SHP77 (cell line): ENCODE measurements at places on chromosomes 2 and 18.

GRCh38 chr2:145815933-145816332 is 1296.0 kb upstream of the ZEB2 start:
- DNase-seq, result no peak

DNA sequence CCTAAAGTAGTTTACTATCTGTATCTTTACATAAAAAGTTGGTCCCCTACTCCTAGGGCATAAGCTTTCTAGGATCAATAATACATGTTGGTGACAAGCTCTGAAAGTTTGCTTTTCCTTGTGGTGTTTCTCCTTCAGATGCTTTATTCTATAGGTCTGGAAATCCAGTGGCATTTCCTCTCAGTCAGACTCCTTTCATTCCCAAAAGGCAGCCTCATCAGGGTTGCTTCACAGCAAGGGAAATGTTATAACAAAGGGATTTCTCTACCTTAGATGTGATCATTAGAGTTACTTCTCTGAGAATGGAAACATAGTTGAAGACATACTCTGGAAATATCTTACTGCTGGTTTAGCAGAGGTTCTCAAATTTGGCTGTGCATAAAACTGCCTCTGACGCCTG is 1072.4 kb upstream of the ZEB2 start:
- no peak for DNase-seq

DNA sequence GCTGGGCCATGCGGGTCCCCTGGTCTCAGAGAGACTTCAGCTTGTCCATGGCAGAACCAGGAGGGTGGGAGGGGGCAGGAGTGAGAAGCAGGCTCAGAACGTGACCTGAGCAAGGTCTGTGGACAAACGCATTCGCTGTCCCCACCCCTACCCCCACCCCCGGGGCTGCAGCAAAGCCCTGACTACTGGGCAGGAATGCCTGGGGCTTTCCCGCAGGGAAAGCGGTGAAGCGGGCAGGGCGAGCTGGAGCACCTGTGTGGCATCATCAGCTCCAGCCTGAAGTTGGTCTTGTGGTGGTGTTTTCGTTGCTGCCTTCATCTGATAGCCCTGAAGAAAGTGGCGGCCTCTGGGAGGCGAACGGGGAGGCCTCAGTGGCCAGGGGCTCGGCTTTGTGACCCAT is 26.1 kb upstream of the ALKAL2 start:
- DNase-seq, result no peak

DNA sequence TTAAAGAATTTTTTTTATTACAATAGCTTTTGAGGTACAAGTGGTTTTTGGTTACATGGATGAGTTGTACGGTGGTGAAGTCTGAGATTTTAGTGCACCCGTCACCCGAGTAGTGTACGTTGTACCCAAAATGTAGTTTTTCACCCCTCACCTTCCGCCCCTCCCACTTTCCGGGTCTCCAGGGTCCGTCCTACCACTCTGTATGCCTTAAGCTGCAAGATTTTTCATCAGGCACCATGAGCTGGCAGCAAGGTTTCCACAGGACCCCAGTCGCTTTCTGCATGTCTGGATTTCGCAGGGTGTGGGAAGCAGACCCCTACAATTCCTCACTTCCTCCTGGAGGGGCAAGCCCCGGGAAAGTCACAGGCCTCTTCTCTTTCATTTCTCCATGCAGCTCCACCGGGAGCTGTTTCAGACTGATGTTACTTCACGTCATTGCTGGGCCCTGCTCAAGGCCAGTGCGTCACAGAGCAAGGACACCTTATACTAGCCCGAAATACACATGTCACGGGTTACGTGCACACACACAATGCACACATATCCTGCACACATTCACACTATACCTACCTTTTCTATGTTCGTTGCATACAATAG is 179.1 kb downstream of the ZFP36L2 start:
- no peak for DNase-seq

GRCh38 chr18:56469582-56469981 is 168.8 kb downstream of the TXNL1 start:
- no peak for DNase-seq

DNA sequence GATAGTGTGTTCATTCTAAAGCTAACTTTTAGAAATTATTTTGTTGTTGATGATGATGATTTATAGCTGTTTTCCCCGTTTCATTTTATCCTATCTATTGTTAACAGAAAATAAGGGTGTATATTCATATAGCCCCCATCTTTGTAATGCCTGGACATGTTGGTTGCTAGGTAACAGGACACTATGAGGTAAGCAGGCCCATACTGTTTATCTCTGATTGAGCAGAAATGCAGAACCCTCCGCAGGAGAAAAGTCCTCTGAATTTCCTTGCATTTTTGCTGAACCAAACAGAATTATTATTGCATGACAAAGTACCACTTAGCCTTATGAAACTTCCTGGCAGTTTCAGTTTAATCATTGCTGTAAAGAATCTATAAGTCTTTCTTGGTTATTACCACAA is 339.4 kb downstream of the DCC start:
- DNase-seq, result no peak

- no peak for DNase-seq
Observed at GRCh38 chr2:97675430-97676113, 6.1 kb downstream of the C2orf92 start.

GRCh38 chr2:30219886-30220875 is 11.2 kb upstream of the LBH start:
- DNase-seq, result no peak

- no peak for DNase-seq
Observed at GRCh38 chr2:240197462-240198139, 57.1 kb upstream of the OTOS start.

- peak; percentile 1 for DNase-seq
Observed at GRCh38 chr2:159921752-159922404, 123.9 kb upstream of the CD302 start.

DNA sequence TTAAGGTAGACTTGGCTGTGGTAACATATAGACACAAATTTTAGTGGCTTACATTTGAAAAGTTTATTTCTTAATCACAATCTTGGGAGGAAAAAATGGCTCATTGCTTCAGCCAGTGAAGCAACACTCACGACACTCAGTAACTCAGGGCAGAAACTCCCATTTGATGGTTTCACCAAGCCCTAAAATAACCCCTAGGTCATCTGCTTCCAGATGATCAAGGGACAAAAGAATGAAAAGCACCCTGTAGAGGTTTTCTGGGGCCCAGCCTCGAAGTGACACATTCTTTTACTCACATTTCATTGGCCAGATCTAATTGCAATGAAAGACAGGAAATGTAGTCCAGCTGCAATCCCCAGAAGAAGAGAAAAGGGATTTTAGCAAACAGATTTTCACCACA is 275.9 kb downstream of the TMX3 start:
- DNase-seq, result no peak

DNA sequence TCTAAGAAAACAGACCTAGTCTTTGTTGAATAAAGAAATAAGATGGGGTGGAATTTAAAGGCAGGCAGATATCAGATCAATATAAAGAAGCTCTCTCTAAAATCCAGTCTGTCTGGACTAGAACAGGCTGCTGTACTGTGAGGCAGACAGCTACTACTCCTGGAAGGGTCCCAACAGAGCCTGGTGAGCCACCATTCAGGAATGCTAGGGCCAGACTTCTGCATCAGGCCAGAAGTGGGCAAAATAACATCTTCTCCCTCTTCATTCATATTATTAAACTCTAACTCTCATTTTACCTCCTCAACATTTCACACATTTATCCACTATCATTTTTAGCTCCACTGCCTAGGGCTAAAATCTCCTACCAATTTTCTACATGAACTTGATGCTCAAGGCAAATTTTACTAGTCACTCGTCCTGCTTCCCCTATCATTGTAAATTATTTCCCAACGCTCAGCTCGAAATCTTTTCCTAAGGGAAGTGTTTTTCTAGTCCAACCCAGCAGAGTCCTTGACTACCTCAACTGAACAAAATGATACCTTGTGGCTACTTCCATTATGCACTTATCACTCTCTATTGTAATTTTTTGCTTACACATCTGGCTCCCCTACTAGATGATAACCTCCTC is 45.2 kb upstream of the GLS start:
- DNase-seq, result no peak

DNA sequence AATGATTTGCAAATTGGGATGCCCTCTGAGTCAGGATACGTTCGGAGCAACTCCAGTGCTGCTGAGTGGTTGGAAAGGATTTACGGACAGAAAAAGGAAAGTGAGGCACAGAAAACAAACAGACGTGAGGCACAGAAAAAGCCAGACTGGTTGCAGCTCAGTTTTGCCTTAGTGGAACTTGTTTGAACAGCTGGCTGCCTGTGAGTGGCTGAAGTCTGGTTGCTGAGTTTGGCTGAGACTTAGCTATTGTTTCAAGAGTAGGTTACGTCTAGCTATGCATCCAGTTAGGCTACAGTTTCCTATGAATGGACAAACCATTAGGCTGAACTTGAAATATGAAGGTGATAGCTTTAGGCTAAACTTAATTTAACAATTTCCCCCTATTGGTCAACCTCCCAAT is 256.6 kb downstream of the VAPA start:
- peak; percentile 83 for DNase-seq

DNA sequence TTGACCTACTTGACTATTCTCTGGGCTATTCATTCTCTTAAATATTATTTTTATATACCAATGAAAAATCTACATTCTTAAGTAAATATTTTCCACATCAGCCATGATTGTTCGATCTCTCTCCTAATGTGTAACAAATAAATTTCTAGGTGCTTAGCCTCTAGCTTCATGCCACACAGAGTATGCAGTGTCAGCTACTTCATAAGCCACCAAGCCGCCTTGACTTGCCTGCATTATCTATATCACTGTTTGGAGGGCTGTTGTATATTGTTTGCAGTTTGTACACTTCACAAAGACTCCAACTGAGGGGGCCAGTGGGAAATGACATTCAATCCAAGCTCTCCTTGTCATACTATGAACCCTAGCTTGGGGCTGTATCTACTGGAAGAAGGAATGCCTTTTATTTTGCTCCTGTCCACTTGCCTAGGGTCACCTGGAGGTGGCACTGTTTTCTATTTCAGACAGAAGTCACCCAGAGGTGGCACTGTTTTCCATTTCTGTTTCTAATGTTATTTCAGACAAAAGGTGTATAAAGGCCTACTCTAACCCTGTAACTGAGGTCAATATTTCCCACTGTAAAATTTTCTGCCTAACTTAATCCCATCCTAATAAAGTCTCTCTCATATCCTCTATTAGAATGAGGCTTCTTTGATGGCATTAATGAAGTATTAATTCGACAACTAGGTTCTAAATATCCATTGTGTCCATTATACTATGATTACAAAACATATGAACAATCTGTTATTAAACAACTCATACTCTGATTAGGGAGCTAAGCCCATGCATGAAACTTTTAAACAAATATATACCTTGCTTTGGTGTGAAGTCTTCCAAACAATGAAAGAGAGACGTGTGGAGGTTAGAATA is 36.4 kb downstream of the COL5A2 start:
- peak; percentile 40 for DNase-seq

GRCh38 chr2:14363137-14363536 is 269.4 kb upstream of the LRATD1 start:
- no peak for DNase-seq

- no peak for DNase-seq
Observed at GRCh38 chr2:50856016-50856541, 175.9 kb downstream of the NRXN1 start.

DNA sequence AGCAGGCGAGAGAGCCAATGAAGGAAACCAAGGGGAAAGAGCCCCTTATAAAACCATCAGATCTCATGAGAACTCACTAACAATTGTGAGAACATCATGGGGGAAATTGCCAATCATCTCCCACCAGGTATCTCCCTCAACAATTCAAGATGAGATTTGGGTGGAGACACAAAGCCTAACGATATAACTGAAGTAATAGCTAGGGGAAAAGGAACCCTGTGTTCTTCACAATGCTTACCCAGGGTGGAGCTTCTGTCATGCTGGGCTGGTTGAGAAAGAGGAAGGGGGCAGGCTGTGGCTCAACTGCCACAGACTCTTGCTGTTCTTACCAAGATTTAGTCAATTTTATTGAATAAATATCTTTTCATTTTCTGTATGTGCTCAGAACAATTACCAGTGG is 392.1 kb upstream of the HS6ST1 start:
- DNase-seq, result no peak

GRCh38 chr2:181810823-181811695 is 80.5 kb upstream of the ITPRID2 start:
- DNase-seq, result peak; percentile 10

DNA sequence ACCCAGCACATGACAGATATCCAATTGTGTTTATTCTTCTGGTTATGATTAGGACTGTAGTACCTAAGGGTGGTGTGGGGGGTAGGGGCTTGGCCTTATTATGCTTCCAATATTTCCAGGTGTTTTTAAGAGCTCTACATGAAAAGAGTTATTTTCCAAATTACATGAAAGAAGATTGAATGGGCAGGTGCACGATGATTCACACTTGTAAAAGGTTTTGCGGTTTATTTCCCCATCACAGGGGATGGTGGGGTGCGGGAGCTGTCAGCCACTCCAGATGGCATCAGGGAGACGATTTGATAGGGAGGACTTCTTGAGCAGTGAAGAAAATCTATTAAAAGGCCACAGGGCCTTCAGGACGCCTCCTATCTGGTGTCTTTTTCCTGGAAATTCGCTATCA is 15.1 kb upstream of the CCBE1 start:
- DNase-seq, result no peak

DNA sequence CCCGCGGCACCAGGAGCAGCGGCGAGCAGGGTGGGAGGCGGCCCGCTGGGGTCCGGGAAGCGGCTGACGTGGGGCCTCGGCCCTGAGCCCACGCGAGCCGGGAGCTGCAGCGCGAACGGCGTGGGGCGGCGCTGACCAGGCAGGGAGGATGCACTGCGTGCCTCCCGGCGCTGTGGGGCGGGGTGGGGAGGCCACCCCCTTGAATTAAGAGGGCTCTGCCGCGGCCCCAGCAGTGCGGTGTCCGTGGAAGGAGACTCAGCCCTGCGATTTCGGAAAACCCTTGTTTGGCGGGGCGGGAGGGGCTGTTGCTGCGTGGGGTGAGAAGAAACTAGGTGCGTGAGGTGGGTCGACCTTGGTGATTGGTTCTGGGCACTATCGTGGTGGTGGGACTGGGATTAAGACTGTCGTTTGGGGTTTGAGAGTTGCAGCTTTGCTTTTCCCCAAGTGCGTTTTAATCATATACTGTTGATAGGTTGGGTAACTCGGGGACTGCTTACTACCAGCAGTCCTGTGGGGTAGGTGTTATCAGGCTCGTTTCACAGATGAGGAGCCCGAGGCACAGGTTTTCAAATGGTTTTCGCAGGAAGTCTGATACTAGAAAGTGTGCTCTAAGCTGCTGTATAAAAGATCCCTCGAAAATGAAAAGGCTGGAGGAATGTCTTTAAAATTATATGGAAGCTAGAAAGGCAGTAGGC is 722 bp downstream of the ACSL3 start:
- no peak for DNase-seq

DNA sequence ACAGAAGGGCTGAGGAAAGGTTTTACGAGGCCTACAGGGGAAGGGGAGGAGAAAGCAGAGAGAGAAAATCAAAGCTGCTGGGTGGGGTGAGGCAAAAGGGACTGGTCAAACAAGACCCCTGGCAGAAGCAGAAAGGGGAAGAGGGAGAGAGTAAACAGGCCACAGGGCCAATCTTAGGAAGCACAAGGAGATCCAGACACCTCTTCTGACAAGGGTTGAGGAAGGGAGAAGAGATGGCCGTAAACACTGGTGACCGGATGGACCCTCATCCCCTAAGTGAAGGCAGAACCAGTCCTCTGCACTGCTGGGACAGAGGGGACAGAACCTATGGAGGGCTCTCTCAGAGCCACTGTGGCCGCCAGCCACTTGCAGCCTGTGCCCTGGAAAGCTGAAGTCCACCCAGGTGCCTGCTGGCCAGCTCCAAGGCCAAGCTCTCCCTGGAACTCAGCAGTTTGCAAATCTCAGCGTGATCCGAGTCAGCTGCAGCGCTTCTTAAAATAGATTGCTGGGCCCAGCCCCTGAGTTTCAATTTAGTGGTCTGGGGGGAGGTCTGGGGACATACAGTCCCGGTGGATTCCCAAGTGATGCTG is 108.8 kb downstream of the TMEM163 start:
- DNase-seq, result no peak

- no peak for DNase-seq
Observed at GRCh38 chr2:3462493-3463104, 56.7 kb downstream of the ADI1 start.
